SHP77 (cell line): ENCODE measurements at places on chromosomes 7 and 10.

DNA sequence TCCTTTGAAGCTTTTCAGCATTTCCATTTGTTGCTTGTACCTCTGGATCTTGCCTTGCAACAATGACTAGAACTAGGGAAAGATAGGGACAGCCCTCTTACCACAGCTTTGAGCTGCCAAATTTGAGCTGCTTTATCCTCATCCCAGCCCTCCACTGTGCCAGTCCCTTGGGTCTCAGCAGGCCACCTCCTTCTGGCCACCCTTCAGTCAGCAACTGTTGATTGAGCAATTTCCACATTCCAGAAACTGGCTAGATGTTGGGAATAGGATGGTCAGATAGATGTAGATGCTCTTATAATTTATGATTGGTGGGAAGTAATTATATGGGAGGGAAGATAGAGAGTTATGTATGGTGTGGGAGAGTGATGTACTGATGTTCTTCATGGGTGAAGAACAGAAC is 100.1 kb downstream of the ST7 start:
- DNase-seq: no peak

- DNase-seq: no peak
These were observed 470.2 kb downstream of the PAXIP1 start for GRCh38 chr7:154532771-154533170.

GRCh38 chr10:29105516-29106215 is 183.2 kb upstream of the LYZL1 start:
- DNase-seq: no peak

DNA sequence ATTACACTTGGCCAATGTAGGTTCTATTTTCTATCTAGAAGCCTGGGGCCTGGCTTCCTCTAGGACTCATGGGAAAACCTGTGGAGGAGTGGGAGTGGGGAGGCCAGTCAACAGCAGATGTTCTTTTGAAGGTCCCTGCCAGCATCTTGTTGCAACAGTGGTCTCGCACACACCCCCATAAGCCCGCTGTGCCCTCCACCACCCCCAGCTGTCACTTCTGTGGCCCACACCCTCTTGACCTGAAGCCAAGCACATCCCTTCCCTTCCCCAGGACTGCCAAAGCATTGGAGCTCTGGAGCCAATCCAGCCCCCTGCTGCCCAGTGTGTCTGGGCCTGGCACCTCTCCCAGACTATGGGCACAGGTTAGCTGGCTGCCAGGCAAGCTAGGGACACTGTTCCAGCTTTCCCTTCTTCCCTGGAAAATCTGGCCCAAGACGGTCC is 1.9 kb upstream of the STX1A start:
- DNase-seq: no peak

GRCh38 chr7:2163600-2164555 is 68.9 kb downstream of the MAD1L1 start:
- DNase-seq: no peak

DNA sequence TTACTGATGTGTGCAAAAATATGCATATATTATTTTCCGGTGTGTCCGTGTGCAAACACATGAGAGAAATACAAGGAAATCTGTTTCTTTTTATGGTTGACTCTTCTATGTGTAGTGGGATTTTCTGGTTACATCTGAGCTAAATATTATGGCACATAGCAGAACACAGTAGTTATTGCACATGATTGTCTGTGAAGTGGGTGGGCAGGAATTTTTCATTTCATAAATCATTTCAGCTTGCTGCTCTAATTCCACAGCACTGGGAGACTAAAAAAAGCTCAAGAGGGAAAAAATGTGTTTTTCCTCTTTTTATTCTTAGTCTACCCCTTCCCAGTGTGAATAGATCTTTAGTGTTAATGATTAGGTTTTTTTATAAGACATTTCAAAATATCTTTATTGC is 197.9 kb downstream of the MBL2 start:
- no peak for DNase-seq

DNA sequence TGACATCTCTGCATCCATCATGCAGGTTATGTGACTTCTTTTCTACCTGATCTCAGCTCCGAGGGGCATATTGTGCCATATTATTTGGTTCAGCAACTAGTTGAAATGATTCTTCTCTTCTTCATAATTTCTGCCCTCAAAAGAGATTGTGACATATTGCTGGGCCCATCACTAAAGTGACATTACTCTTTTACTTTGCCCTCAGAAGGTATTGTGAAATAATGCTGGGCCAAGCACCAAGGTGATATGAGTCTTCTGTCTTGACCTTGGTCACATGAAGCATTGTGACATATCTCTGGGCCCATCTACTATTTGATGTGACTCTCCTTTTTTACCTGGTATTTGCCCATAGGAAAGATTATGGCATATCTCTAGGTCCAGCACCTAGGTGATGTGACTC is 33.9 kb upstream of the ZNF107 start:
- DNase-seq: no peak

DNA sequence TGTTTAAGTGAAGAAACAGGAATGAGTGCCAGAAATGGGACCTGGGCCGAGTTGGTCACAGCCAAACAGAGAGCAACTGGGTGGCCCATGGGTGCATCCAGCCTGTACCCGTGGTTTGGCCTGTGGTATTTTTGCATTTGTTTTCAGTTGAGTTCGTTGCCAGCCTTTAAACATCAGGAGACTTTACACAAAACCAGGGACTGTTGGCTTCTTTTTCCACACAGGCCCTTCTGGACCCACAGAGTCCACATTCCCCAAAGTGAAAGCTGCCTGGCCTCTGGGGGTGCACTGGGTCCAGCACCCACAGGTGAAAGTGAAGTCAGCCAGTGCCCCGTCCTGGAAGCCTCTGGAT is 54.1 kb upstream of the TNS3 start:
- no peak for DNase-seq

- no peak for DNase-seq
These were observed 270.5 kb upstream of the NFE2L3 start for GRCh38 chr7:25881317-25882037.

- peak; percentile 14 for DNase-seq
These were observed 6.7 kb upstream of the PAXIP1 start for GRCh38 chr7:155009570-155010157.

- no peak for DNase-seq
These were observed 12.3 kb upstream of the SNX10 start for GRCh38 chr7:26279405-26279804.

GRCh38 chr10:34911661-34912205 is 96.6 kb upstream of the PARD3 start:
- no peak for DNase-seq

- no peak for DNase-seq
These were observed 32.2 kb upstream of the GLI3 start for GRCh38 chr7:42269161-42269560.

DNA sequence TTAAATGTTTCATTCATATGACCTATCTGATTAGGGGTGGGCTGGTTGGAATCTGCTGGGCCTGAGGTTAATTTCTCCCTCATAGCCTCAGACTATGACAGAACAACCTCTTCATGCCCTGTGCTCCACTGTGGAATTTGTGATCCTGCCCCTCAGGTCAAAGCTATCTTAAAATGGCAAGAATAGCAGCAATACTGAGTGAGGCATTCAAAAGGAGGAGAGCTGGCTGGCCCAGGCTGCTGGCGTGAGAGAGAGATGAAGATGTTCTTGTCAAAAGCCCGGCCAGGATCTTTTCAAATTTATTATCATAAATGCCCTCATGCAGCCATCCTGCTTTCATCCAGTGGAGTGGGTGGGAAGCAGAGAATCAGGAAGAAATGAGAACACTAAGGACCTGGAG is 41.8 kb upstream of the PLCE1 start:
- DNase-seq: no peak

DNA sequence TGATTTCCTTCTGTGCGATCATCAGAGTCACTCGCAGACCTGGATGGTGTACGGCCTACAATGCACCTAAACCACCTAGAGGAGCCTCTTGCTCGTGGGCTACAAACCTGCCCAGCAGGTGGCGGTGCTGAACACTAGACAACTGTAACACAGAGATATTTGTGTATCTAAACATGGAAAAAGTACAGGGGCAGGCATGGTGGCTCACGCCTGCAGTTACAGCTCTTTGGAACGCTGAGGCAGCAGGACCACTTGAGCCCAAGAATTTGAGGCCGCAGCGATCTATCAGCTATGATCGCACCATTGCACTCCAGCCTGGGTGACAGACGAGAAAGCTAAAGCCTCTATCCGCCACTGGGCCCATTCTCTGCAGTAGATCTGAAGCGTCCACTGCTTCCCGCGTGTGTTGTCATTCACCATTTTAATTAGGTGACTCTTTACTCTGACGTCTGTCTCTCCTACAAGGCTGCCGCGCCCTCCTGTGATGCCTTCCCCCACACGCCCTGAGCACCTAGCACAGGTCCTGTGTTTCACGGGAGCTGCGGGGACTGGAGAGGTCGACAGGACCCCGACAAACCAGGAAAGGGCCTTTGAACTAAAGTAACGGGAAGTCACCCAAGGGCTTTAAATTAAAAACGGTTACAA is 774 bp downstream of the TUBGCP2 start:
- peak; percentile 83 for DNase-seq

- DNase-seq: no peak
These were observed 450.6 kb downstream of the DNAJB9 start for GRCh38 chr7:109020251-109020650.

- DNase-seq: no peak
These were observed 484.7 kb upstream of the SORCS1 start for GRCh38 chr10:107649249-107649648.

GRCh38 chr10:50322077-50322476 is 70.8 kb upstream of the ASAH2 start:
- DNase-seq: no peak

DNA sequence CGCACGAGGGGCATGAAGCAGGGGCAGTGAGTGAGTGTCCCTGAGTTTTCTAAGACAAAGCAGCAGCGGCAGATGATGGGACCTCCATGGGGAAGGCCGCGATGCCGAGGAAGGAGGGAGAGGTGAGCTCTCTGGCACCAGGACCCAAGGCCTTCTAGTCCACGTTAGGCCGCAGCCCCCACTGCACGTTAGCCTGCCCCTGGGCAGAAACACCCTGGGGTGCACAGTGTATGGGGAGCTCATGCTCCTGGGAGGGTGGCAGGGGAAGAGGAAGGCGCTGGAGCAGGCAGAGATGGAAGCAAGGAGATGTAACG is 97.3 kb upstream of the IKZF1 start:
- no peak for DNase-seq

DNA sequence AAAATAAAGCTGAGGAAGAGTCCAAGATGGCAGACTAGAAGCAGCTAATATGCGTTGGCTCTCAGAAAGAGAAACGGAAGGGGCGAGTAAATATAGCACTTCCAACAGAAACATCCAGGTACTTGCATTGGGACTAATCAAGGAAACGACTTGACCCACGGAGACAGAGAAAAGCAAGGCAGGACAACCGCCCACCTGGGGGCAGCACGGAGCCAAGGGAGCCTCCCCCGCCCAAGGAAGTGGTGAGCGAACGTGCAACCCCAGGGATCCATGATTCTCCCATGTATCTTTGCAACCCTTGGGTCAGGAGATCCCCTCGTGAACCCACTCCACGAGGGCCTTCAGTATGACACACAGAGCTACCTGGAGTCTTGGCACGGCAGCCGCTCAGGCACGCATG is 45.4 kb upstream of the GRM3 start:
- no peak for DNase-seq

DNA sequence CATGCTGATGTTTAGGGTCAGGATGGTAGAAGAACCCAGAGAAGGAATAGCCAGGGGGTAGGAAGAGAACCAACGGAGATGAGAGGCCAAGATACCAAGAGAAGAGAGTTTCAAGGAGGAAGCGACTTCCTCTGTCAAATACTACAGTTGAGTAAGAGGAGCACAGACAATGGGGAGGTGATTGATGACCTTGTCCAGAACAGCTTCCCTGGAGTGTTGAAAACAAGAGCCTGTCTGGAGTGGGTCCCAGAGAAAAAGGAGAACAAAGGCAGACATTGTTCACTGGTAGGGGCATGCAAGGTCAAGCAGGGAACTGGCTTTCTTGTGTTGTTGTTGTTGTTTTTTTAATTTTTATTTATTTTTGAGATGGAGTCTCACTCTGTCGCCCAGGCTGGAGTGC is 9.6 kb upstream of the TRIM56 start:
- no peak for DNase-seq

GRCh38 chr10:124142960-124143359 is 49.6 kb upstream of the CHST15 start:
- DNase-seq: no peak

GRCh38 chr7:51034521-51035264 is 252.0 kb upstream of the GRB10 start:
- DNase-seq: no peak

DNA sequence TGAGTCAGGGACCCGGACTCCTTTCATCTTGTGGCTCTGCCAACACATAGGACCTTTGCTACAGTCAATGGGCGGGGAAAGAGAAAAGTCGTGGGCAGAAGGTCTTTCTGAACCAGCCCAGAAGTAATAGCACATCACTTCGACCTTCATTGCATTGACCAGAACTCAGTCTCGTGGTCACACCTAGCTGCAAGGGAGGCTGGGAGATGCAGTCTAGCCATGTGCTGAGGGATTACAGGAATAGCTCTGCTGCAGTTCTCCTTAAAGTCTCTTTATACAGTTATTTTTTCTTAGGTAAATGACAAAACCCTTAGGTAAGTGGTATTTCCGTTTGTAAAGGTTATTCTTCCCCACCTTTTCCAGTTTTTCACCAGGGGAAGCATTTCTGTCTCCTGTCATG is 25.4 kb downstream of the WIPF3 start:
- no peak for DNase-seq

GRCh38 chr7:2198760-2199159 is 34.0 kb downstream of the MAD1L1 start:
- DNase-seq: no peak

DNA sequence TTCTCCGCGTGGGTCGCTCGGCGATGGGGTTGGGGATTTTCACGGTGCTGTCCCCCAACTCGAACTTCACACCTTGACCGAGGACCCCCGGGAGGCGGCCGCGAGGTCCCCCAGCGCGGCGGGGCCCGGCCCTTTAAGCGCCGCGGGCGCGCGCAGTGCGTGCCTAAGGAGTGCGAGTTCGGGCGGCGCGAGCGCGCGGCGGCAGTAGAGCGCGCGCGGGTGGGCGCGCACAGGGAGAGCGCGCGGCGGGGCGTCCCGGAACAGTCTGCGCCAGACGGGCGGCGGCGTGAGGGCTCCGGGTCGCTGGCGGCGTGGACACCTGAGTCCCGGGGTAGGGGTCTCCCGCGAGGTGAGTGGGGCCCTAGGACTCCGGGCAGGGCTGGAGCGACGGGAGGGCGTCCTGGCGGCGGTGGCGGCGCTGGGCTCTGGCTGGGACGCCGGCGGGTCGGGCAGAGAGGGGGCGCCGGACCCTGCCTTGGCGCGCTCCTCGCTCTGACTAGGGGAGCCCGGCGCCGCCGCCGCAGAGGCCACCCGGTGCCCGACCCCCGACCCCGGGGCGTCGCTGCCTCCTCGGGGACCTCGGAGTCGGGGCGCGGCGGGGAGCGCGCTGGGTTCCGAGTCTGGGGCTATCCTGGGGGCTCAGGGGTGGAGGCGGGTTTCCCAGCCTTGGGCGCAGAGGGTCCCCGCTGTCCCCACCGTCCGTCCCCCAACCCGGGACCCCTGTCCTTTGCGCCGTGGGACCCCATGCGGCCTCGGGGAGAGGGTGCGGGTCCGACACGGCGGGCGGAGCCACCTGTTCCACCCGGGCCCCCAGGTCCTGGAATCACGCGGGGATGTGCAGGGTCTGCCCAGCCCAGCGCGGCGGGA is at the start of gene PROSER2:
Gene PROSER2, plus strand, starts transcription at position 235 of the 867 bp plus-strand sequence. CDS start 28,722 bp downstream, outside the sequence.
- no peak for DNase-seq
